Iris pigment epithelial cell (primary cell): ENCODE measurements at places on chromosomes 13 and 19.

DNA sequence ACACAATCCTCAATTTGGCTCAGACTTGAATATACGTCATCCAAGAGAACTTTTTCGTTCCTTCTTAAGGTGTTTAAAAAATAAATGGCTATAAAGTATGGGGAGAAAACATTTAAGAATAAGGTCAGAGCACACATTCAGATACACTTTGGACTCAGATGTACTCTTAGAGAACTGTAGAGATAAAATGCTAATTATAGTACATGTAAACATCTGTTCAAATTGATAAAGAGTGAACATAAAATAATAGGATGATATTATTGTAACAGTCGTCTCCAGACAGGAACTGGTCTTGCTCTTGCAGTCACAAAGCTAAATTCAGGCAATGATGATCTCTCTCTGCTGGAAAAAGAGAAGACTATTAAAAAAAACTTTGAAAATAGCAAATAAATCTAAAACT, 91.4 kb downstream of the RBM26 start:
- DNase-seq, result no peak

DNA sequence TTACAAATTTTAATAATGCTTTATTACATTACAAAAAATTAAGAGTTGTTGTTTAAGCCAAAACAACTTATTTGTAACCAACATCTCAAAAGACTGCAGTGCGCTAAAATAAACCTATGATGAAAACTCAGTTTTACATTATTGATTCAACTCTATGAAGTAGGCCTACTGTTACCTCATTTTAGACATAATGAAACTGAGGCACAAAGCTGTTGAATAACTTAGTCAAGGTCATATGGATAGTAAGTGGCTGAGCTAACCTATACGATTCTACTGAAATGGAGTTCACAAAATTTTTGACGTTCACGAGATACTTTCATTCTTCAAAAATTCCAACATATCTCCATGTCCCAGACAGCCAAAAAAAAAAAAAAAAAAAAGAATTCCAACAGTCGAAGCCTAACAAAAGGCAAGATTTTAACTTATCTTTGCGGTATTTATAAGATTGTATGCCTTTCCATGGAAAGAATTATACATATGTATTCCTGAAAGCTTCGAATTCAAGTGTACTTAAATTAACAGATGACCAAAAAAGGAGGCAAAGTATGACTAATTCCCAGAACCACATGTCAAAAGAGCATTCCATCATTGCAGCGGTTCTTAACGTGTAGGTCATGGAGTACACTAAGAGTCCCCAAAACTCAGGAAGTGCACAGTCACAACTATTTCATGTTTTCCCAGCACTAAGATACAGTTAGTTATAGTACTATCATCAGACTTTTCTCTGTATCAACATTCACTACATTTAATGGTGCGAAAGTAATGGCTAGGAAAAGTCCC, 69.4 kb downstream of the PSPC1 start:
- peak; percentile 89 for DNase-seq

DNA sequence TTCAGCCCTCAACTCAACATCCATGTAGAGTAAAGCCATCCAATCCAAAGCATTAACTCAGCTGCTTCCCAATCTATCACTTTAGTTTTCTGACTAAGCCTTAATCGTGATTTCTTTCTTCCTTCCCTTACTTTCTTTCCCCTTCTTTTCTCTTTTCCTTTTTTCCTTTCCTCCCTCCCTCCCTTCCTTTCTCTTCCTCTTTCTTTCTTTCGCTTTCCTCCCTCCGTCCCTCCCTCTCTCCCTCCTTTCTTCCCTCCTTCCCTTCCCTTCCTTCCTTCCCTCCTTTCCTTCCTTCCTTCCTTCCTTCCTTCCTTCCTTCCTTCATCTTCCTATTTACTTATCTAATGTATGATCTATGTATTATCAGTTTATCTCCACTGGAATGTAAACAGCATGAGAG, 71.2 kb downstream of the ERCC5 start:
- no peak for DNase-seq

- no peak for DNase-seq
Observed at GRCh38 chr19:43773725-43774102, 7.1 kb downstream of the KCNN4 start.

DNA sequence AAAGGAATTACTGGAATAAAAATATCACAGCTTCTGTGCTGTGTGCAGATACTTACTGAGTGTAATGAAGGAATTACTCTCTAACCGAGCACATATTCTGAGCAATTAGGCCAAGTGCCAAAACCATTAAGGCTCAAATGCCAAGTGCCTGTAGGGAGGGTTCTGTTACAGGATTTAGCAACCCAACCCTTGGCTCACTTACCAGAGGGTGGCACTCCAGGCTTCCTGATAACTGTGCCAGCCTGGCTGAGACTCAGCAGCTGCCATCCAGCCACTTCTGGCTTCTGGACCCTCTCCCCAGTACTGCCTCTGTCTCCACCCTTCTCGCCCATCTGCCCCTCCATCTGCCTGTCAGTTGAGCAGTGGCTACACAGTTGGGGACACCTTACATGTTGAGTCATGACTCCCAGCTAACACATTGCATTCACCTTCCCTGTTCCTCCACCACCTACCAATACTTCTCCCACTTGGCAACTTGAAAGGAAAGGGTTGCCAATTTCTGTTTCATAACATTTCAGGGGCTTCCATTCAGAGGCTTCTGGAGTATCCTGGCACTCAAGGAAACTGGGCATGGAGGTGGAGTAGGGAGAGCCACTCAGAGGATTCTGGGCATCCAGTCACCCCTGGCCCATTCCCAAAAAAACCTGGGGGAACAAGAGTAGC, 110.5 kb downstream of the COG6 start:
- no peak for DNase-seq

- DNase-seq, result no peak
Observed at GRCh38 chr13:46526740-46527139, 26.2 kb upstream of the LRCH1 start.

- DNase-seq, result peak; percentile 49
Observed at GRCh38 chr13:38202740-38203139, 146.9 kb upstream of the UFM1 start.

DNA sequence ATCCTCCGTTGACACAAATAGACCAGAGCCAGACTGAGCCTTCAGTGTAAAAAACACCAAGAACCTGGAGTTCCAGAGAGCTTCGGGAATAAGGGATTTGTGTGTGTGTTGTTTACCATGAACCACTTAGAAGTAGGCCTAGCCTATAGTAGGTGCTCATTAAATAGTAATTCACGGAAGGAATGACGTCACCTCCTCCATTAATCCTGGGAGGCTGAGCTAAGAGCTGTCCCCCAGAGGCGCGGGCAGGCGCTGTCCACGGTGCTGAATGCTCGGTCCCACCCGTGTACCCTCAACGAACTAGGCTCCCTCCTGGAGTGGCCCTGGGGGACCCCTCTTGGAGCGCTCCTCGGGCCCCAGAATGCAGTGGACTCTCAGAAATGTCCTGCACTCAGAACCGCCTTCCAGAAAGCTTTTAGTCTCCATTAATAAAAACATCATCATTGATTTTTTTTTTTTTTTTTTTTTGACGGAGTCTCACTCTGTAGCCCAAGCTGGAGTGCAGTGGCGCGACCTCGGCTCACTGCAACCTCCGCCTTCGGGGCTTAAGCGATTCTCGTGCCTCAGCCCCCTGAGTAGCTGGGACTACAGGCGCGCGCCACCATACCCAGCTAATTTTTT, 6.5 kb downstream of the UNC13A start:
- peak; percentile 45 for DNase-seq

DNA sequence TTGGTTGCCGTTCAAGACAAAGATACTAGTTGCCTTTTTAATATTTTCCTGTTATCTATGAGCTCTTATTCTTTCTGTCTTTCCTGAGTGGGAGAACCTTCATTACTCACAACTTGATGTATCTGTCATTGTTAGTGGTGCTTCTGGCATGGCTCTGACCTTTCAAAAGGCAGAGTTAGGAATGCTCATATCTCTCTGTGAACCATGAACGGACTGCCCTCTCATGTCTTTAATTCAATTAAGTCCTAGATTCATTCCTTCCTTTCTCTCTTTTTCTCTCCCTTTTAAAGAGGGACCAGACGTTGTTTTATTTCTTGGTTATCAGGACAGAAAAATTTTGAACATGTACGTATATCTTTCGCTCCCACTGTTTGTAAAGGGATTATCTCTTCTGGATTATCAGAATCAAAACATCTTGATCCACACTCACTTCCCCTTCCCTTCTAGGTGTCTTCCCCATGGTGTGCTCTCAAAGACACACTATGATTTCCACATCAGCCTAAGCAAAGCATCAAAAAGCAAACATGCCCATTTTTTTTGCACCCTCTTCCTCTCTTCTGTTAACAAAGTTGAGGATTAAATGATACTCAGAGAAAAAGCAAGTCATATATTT, 90.3 kb downstream of the LRCH1 start:
- DNase-seq, result no peak

GRCh38 chr19:2315121-2315817, 7.3 kb upstream of the LINGO3 start:
- DNase-seq, result no peak

DNA sequence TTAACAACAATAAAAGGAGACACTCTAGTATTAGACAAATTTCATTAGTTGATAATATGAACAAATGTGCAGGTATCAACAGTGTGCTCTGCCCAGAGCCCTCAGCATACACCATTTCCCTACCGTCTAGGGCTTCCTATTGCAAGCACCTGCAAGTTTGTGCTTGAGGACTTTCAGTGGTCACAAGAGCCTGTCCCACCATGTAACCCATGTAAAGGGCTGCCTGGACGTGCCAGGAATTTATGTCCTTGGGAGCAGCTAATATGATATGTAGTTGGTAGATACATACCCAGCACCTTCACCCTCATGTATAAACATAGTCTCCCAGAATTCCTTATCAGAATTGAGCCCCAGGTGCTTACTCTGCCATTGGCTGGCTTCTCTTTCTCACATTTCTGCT, 128.0 kb downstream of the UFM1 start:
- no peak for DNase-seq

GRCh38 chr19:18590273-18591272, 2.0 kb downstream of the REX1BD start:
- peak; percentile 84 for DNase-seq

- no peak for DNase-seq
Observed at GRCh38 chr19:22286151-22286810, at the start of gene ZNF729. Gene ZNF729 (plus strand): TSS chr19:22286441. CDS start chr19:22286526, 85 bp downstream.

DNA sequence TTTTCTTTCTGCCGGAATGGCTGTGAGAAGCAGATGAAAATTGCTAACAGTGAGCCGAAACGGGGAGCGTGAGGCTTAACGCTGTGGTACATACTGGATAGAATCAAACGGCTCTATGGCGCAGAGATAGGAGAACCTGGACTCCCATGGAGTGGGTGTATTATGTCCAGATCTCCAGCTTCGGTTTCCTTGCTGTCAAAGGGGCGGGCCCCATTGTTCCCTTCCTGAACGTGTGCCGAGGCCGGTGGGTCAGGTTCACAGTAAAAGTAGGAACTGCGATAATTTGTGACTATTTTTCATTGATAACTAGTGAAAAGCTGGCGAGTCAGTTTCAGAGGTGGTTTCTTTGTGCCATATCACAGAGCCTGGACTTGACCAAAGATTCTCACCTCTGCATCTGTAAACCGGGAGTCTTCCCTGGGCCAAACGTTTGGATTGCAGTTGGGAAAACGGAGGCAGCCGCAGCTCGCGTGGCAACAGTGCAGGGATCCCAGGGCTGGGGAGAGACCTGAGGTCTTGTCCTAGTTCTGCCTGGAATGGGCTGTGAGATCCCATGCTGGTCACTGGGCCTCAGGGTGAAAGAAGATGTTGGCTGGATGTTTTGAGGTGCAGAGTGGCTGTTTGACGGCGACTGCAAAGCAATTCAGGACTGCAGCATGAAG, 752 bp downstream of the RPL18A start:
- peak; percentile 30 for DNase-seq

DNA sequence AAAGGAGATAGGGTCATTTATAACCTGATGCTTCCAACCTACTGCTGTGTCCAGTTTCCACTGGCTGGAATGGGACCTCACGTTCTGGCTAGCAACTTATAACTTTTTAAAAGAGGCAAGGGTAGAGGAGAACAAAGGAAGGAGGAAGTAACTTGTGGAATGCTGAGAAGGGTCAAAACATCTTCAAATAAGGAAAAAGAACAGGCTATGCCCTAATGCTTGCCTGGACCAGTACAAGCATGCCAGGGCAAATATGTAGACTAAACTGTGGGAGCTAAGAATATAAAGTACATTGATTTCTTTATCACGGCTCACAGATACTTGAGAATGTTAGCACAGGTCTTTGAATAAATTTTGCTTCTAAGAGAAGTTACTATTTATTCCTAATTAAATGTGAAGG, 1.5 kb upstream of the ZNF561 start:
- no peak for DNase-seq

DNA sequence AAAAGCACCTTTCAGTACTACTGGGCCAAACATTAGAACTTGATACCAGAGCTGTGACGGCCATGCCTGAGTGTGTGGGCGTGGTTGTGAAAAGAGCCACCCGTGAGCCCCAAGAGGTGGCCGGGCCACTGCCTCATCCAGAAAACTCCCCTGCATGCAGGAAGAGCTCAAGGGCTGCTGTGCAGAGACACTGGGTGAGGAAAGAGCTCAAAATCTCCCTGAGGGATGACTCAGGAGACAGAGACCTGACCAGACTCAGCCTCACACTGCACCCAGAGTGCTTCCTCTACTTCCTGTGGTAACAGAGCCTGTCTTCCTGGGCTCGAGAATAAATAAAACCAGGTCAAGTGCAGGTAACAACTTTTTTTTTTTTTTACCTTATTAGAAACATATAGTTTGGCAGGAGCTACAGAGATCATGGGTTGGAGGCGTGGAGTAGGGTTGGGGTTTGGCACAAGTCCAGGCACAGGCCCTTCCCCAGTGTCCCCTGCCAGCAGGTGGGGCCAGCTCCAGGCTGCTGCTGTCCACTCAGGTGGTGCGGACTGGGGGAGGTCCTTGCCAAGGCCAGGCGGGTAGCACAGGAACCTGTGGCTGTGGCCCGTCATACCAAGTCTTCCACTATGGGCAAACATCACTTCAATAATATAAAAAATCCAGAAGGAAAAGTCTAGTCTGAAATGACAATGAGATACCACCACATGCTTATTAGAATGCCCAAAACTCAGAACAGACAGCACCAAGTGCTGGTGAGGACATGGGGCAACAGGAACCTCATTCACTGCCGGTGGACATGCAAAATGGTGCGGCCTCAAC, 25.5 kb downstream of the ELL start:
- DNase-seq, result peak; percentile 89

DNA sequence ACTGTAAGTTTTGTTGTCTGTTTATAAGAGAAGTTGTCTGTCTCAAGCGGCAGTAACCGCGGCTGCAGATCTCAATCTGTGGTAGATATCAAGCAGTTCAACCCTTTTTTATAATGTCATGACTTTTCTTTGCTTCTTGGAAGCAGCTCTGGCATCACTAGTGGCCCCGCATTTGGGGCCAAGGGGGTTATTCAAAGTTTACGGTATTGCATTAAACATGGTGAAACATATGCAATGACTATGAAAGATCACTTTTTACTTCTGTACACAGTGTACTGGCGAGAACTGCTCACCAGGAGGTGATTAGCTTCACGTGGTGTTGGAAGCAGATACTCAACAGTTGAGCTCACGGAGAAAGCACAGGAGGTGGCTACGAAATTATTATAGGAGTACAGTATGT, 4.6 kb upstream of the FFAR3 start:
- peak; percentile 26 for DNase-seq

DNA sequence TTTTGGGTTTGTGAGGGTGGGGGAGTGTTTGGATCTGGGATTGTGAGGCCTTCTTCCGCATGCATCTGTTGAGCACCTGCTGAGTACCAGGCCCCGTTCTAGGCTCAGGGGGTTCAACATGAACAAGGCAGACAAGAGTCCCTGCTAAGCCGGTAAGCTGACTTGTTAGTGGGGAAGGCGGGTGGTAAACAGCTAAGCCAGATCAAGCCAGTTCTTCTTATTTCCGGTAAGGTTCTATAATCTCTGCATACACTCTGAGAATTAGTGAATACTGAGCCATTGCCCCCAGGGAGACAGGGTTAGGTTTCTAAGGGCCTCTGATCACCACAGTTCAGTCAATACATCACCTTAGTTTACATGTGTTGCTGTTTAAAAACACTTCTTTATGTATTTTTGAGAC, 9.9 kb upstream of the EHD2 start:
- peak; percentile 39 for DNase-seq
